NCI-H2081 treated with DMSO at 0.1 percent for 48 hours (cell line): ENCODE measurements at places on chromosomes 2 and 18.

DNA sequence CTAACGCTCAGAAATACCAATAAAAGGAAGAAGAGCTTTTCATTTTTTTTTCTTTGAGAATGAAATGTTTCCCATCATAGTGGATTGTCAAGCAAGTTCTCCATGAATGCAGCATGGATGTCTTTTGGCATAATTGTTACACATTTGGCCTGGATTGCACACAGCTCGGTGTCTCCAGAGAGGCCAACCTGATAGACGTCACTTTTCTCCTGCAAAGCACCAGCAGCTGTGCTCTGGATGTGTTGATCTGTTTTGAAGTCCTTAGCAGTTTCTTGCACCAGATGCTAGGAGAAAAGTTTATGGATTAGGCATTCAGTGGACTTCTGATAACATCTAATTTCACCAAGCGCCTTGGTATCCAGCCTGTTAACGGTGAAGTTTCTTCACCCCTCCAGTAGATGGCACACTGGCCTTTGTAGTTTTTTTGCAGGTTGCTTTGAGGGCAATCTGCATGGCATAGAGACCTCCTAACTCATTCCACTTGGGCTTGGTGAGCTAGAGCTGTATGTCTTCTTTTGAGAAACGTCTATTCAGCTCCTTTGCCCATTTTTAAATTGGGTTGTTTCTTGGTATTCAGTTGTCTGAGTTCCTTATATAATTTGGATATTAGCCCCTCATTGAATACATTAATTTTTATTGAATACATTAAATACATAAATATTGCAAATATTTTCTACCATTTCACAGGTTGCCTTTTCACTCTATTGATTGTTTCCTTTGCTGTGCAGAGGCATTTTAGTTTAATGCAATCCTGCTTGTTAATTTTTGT, 59.7 kb downstream of the PTH2R start:
- peak; percentile 49 for DNase-seq

DNA sequence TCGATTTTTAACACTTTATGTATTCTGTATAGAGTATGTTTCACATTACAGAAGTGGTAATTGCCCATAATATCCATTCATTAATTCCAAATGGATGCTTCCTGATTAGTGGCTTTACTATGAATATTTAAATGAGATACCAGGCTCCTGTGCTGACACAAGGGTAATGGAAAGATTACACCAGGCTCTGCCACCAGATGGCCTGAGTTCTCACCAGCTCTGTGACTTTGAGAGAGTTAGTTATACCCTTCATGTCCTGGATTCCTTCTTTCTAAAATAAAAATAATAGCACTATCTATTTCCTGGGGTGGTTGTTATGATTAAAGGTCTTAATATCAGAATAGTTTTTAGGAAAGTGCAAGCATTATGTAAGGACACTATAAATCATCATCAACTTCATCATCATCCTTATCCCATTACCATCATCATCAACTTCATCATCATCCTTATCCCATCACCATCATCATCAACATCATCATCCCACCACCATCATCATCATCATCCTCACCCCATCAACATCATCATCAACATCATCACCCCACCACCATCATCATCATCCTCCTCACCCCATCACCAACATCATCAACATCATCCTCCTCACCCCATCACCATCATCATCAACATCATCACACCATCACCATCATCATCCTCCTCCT, 151.8 kb downstream of the DNER start:
- DNase-seq, result no peak

- DNase-seq, result no peak
Observed at GRCh38 chr2:215476424-215476823, 40.6 kb upstream of the FN1 start.

GRCh38 chr2:190526105-190526750, 8.3 kb downstream of the NEMP2 start:
- no peak for DNase-seq

DNA sequence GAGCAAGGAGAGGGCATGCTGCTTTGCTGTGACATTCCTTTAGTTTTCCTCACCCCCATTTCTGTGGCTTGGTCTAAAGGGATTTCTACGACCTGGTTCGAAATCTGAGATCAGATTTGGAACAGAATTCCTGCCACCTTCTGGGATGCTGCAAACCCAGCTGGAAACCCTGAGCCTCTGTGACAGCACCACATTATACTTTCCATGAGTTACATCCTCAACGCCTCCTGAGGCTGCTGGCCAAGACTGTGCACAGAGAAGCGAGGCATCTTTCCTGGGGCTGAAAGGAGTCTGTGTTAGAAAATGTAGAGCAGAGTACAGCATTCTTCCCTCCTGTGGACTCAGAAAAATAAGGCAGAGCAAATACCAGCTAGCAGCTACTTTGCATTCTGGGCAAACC, 138.1 kb upstream of the CHAC2 start:
- DNase-seq, result no peak

DNA sequence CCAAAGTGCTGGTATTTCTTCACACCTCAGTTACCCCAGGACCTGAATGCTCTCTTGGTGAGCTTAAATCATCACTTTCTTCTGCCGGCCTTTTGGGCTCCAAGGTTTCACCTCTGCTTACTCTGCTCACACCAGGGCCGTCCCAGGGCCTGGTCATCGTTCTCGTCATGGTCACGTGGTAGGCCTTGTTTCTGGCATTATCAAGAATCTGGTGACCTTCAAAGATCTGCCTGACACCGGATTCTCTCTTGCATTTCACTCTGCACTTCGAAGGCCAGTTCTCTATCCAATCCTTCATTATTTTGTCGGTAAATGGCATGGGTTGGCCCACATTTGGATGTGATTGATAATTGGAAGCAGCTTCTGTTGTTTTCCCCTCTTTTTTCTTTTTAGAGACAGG, 80.5 kb downstream of the HRH4 start:
- no peak for DNase-seq

DNA sequence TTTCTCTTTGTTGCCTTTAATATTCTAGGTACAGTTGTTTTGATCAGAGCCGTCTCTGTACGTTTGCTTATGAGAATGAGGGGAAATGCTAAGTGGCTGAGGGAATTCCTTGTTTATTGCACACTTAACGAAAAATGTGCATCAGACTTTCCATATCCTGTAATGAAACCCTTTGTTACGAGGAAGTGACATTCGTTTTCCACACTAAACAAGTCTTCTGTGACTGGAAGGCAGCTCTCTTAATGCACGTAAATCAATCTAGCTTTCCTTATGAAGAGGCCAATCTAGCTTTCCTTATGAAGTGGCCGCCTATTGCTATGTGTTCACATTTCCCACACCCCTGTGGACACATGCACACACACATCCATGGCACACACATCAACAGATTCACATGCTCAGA, 186.2 kb downstream of the SNTG2 start:
- DNase-seq, result no peak

DNA sequence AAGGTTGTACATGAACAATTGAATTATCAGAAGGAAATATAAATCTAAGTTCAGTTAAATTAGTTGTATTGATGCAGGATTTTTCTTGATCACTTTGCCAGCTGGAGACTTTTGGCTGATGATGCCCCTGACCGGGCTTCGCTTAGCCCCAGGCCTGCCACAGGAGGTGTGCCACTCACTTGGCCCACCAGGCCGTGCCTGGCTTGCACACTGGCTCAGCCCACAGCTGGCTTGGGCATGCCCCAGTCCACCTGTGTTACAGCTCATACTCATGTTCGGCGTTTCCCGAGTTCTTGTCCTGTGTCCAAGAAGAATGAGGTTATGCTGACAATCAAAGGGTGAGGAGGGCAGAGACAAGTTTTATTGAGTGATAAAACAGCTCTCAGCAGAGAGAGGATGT, 773.9 kb upstream of the FANCL start:
- no peak for DNase-seq

DNA sequence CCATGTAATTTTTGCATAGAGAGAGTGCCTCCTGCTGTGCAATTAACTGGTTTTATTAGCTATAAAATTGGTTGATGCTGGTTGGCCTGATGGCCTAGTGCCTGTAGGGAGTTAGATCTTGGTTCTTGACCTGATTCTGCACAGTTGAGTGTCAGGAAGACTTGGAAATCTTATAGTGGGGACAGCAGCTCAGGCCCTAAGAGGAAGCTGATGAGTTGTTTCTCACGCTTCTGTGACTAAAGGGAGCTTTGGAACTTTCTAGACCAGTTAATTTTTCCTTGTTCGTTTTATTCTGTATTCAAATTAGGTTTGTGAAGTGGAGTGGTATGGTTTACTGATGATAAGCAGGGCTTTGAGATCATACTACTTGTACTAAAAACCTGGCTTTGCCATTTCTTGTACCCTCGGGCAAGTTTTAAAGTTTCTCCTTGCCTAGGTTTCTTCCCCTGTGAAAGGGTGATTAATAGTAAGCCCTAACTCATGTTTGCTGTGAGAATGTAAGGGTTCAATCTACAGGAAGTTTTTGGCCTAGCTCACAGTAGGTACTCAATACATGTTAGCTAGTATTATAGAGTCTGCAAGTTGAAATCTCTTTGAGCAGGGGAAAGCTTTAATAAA, 82.1 kb downstream of the MAP3K20 start:
- DNase-seq, result no peak
